ENCODE measurements at places on chromosomes 16 and 17.

GRCh38 chr16:83147244-83147643, 520.5 kb downstream of the CDH13 start:
- H3K36me3 ChIP-seq = no peaks in the 10 kb centered on the region
- no peak for DNase-seq

GRCh38 chr17:44552361-44552760, 4.9 kb upstream of the FZD2 start:
- H3K36me3 ChIP-seq = peaks cover 15% of the 10 kb centered on the region
- peak overlapping the region; percentile 4 for H3K27ac ChIP-seq
- no peak overlapping the region for H3K4me3 ChIP-seq
- DNase-seq = peak; percentile 51
- peaks cover 43% of the 10 kb centered on the region for H3K4me1 ChIP-seq

DNA sequence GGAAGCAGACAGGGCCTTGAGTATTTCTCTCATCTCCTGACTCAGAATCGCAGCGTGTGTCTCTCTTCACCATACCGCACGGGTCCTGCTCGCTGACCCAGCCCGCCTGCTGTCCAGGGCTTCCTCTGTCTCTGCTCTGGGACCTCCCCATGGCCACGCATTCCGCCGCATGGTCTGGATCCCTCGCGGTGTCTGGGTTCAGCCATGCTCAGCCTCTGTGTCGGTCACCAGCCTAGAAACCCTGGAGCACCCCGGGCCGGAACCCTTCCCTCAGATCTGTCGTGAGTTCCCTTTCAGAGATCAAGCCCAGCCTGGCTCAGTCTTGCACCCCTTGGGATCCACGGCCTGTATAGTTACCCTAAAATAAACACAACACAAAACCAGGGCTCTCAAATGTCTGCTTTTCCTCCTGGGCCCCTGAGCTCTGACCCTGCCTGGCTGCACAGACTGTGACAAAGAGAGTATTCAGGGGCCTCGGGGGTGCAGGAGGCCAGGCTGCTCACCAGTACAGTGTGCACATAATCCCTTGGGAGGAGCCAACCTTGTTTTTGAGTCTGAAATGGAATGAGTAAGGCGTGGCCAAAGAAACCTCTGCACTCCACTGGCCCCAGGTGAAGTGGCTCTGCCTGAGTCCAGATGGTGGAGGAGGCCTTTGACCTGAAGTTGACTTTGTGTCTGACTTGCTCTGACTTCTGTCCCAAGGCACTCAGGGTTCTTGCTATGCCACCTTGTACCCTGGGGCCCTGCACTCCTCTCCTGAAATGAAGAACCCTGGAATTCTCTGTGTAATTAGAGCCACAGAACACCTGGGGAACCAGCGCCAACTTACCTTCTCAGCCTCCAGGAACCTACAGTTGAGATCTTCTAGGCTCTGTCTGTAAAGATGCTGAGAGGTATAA, 5.8 kb upstream of the SPIRE2 start:
- peaks cover 30% of the 10 kb centered on the region for H3K4me1 ChIP-seq
- no peak overlapping the region for H3K4me3 ChIP-seq
- DNase-seq = no peak
- H3K27ac ChIP-seq = no peak overlapping the region
- peaks cover 25% of the 10 kb centered on the region for H3K36me3 ChIP-seq

DNA sequence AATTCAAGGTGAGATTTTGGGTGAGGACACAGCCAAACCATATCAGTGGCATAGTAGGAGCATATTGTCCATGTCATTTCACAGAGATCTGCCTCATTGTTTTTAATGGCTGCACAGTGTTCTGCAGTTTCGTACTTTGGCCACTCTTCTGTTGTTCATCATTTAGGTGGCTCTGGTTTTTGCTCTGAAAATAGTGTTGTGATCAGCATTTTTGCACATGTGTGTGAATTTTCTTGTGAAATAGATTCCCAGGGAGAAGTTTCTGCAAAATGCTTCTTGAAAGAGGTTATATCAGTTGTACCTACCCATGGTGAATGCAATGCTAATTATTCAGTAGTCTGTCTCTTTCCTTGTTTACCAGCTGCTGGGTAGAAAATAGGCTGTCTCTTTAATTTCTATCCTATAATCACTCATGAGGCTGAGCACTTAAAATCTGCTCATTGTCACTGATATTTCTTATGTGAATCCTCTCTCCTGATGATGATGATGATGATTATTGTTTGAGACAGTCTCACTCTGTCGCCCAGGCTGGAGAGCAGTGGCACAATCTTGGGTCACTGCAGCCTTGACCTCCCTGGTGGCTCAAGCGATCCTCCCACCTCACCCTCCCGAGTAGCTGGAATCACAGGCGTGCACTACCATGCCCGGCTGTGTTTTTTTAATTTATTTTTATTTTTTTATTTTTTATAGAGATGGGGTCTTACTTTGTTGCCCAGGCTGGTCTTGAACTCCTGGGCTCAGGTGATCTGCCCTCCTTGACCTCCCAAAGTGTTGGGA, 10.5 kb downstream of the LCMT1 start:
- H3K4me1 ChIP-seq = peaks cover 37% of the 10 kb centered on the region
- DNase-seq = no peak
- no peaks in the 10 kb centered on the region for H3K27me3 ChIP-seq
- no peaks in the 10 kb centered on the region for H3K36me3 ChIP-seq
- no peak overlapping the region for H3K27ac ChIP-seq
- no peak overlapping the region for H3K4me3 ChIP-seq

DNA sequence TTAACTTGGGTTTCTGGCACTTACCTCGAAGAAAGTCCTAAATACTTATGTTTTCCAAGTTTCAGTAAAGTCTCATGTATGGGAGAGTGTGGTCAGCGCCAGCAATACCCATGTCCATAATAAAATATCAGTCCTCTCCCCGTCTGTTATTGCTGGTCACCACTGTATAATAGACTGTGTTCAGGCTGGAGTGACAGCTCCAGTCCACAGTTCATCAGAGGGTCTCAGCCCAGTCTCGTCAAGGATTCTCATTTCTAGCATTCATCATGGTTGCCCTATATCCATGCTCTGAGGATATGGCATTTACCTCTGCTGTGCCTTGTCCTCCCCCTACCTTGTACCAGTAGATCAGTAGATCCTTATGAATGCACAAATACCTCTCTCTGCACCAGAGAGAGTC, 384.5 kb downstream of the NPIPA7 start:
- no peaks in the 10 kb centered on the region for H3K4me1 ChIP-seq
- no peak for DNase-seq
- H3K36me3 ChIP-seq = no peaks in the 10 kb centered on the region
- H3K27me3 ChIP-seq = no peaks in the 10 kb centered on the region
- H3K27ac ChIP-seq = no peak overlapping the region

DNA sequence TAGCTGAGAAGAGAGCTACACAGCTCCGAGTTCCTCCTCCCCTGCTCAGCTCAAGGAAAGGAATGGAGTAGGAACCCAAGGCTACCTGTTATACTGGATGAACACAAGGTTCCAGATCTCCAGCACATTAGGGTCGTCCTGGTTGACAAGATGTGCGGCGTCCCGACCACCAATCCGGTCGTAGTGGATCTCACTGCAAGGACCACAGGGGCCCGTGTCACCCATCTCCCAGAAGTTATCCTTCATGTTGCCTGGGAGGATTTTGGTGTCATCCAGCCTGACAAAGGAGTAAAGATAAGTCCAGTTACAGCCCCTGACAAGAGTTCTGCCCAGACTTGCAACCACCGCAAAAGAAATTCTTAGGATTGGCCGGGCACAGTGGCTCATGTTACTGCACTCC, 17.6 kb downstream of the AARS1 start:
- DNase-seq = no peak
- H3K4me1 ChIP-seq = no peaks in the 10 kb centered on the region
- no peak overlapping the region for H3K27ac ChIP-seq
- no peaks in the 10 kb centered on the region for H3K27me3 ChIP-seq

DNA sequence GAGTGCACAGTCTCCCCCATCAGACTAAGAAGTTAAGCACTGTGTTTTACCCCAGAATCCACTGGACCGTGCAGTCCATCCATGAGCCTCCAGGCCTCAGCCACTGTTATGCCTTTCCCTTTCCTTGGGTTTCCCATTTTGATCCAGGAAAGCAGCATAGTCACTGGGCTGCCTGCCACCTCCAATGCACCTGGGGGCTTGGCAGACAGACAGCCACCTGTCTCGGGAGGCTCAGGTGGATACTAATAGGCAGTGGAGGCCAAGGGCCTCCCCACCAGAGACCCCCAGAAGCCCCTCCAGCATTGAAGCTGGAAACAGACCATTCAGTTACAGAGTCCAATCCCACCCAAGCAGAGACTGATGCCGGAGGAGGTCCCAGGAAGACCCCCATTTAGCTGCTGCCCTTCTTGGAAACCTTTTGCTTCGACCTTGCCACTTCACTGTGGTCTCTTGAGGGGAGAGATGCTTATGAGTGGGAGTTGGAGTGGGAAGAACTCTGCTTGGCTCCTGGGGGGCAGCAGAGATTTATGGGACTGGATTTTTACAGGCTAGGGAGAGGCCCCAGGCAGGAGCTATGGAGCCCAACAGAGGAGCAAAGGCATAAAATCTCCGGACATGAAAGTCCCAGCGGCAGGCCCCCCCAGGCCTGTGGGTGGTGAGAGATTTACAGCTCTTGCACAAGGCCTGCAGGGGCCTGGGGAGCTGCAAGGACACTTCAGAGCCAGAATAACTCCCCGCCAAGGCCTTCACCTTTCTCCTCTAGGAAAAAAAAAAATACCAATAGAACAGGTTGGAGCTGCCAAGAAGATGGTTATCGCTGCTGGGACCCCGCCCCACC, 12.2 kb upstream of the SP2 start:
- no peak overlapping the region for H3K4me3 ChIP-seq
- peaks cover 55% of the 10 kb centered on the region for H3K27me3 ChIP-seq
- no peak overlapping the region for H3K27ac ChIP-seq
- no peak for DNase-seq

- DNase-seq = no peak
- no peaks in the 10 kb centered on the region for H3K4me1 ChIP-seq
These were observed 13.3 kb upstream of the PITPNM3 start for GRCh38 chr17:6569370-6570285.

DNA sequence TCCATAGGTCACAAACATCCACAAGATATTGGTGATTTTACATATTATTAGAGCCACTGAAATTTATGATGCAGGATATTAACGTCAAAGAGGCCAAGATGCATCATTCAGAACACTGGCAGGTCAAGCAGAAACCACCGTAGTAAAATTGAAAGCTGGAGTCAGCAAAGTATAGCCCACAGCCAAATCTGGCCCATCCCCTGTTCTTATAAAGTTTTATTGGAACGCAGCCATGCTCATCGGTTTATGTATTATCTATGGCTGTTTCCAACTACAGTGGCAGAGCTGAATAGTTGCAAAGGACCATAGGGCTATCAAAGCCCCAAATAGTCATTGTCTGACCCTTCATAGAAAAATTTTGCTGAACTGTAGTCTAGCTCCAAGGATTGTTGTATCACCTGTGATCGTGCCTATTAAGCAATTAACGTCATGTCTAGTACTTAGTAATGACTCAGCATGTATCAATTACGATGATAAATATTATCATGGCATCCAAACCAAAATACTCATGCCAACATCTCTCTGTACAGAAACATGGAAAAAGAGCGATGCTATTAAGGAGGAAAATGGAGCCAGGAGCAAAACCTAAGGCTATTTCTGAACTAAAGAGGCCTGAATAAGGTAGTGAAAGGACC, 165.6 kb downstream of the IRX3 start:
- no peak for DNase-seq
- H3K27ac ChIP-seq = no peak overlapping the region
- H3K27me3 ChIP-seq = no peaks in the 10 kb centered on the region
- H3K36me3 ChIP-seq = no peaks in the 10 kb centered on the region
- no peak overlapping the region for H3K4me3 ChIP-seq

GRCh38 chr16:29745853-29746345, at the start of gene C16orf54:
Gene C16orf54, minus strand, starts transcription at chr16:29745990. Its CDS starts 1,039 bp downstream, at chr16:29744951.
- H3K27me3 ChIP-seq = peaks cover 10% of the 10 kb centered on the region
- no peaks in the 10 kb centered on the region for H3K4me1 ChIP-seq
- no peak for DNase-seq
- no peak within 1 kb of the TSS for H3K27ac ChIP-seq
- H3K4me3 ChIP-seq = no peak within 1 kb of the TSS

DNA sequence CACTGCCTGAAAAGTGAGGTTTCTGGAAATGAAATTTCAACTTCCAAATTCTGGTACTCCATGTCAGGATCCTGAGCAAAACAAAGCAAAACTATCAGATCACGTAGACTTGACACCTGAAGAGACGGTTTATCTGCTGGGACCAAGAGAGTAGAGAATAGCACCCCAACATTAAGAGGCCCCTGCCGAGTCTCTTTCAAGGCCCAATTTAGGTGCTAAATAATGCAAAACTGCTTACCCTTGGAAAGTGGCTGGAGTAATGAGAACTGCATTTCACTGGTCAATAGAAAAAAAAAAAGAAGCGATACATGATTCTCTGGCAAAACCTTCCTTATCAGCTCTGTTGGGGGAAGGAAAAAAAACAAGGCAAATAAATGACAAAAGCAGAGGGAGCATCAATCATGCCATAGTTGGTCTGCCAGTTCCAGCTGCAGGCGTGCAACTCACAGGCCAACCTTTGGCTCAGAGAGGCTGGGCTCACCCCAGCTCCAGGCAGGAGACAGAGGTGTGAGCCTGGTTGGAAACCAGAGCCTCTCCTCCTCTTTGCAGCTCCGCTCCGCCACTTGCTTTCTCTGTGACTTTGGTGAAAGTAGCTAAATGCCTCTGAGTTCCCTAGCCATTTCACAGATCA, 595.2 kb downstream of the TOX3 start:
- H3K36me3 ChIP-seq = no peaks in the 10 kb centered on the region
- no peak overlapping the region for H3K4me3 ChIP-seq
- H3K27me3 ChIP-seq = no peaks in the 10 kb centered on the region
- H3K4me1 ChIP-seq = no peaks in the 10 kb centered on the region
- no peak overlapping the region for H3K27ac ChIP-seq
- no peak for DNase-seq

DNA sequence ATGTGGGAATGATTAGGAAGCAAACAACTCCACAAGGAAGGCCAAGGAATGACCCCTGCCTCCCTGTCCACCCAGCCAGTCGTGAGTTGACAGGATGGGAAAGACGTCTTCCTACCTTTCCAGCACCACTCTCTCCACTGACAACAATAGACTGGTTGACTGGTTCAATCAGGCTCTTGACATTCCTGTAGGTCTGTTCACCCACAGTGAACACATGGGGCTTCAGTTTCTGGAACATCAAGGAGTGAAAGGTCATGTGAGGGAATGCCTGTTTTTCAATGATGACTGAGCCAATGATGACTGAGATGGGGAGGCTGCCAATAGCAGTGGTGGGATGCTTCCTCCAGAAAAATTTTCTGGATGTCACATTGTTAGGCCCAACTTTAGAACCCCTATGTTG, 9.6 kb downstream of the MYO19 start:
- no peaks in the 10 kb centered on the region for H3K27me3 ChIP-seq
- H3K27ac ChIP-seq = no peak overlapping the region
- H3K4me1 ChIP-seq = peaks cover 15% of the 10 kb centered on the region
- H3K4me3 ChIP-seq = no peak overlapping the region

DNA sequence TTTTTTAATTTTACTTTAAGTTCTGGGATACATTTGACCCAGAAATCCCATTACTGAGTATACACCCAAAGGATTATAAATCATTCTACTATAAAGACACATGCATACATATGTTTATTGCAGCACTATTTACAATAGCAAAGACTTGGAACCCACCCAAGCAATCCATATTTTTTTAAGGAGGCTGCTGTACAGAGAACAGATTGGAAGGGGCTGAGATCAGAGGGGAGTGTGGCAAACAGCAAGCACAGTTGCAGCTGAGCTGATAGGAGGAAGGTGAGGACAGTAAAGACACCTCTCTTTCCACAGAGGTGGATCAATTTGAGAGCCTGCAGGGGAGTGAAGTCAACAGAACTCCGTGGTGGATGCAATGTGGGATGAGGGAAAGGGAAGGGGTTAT, 10.2 kb upstream of the TMEM238L start:
- no peaks in the 10 kb centered on the region for H3K36me3 ChIP-seq
- no peak overlapping the region for H3K27ac ChIP-seq
- H3K4me1 ChIP-seq = no peaks in the 10 kb centered on the region
- H3K4me3 ChIP-seq = no peak overlapping the region
- H3K27me3 ChIP-seq = peaks cover 13% of the 10 kb centered on the region

All from Calu3 (cell line).